ENCODE measurements at places on chromosomes 16 and 17.

DNA sequence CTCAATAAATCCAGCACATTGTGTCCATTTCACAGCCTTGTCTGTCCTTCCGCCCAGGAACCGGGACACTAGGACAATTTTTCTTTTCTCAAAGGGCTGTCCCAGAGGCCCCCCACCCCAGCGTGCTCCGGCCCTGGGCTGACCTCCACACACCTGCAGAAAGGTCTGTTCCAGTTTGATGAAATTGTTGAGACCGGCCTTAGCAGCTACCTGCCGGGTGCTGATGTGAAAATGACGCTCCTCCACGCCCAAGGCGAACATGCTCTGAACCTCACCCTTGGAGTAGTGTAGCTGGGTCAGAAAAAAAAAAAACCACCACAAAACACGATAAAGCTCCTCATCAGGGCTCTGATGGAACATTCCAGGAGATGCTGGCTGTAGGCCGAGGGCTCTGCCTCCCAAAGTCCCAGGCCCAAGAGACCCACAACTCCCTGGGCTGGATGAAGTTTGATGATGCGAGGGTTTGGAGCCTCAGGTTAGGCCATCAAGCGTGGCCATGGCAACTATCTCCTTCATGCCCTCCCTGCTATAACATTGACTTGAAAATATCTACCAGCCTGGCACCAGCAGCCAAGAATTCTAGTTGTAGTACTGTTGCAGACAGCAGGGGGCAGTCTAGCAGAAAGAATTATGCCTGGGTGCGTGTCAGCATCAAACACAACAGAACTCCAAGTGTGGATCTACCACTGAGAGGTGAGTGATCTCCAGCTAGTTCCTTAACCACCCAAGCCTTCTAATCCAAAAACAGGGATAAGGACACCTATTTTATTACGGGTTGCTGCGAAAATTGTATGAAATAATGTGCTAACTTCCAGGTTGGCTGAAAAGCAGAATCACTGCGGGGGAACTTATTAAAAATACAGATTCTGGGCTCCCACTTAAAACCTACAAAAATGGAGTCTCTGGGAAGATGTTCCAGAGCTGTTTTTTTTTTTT is 62.1 kb downstream of the RMI2 start:
- DNase-seq: peak; percentile 51

DNA sequence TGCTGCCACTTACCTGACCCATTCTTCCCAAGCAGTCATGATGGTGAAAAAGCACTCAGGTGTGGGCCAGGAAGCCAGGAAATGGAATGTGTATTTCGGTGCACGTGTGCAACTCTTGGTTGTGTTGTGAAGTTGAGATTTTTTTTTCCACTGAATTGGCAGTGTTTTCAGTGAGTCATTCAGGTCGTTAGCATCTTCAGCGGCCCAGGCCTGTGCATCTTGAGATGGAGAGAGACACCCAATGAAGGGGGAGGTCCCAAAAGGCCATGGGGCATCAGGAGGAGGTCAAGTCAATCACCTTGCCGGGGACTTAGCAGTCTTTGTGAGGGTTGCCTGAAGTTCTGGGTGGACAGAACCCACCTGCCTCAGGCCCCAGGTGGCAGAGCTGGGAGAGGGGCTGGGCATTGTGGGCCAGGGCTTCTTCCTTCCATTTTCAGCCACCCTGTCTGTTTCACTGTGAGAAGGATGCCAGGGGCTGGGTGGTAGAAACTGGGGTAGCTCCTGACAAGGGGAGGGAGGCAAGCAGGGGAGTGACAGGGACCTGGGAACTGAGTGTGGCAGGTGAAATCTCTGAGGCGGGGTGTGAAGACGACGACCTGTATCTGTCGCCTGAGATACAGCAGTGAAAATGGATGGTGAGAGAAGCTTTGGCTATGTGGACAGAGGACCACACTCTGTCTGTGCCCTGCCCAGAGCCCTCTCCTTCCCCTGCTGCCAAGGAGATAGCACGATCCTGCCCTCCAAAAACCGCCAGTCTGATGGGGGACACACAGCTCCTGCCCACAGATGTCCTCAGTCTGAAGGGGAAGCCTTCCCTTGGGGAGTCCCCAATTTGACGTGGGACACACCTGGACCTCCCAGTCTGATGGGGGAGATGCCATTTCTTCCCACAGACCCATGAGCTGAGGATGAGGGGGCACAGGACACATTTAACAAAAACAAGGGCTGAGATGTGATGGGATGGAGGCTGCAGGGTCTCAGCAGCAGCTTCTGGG is 11.9 kb downstream of the TBKBP1 start:
- no peak for DNase-seq

- no peak for DNase-seq
Measured at GRCh38 chr16:77385481-77385880, 49.4 kb downstream of the ADAMTS18 start.

DNA sequence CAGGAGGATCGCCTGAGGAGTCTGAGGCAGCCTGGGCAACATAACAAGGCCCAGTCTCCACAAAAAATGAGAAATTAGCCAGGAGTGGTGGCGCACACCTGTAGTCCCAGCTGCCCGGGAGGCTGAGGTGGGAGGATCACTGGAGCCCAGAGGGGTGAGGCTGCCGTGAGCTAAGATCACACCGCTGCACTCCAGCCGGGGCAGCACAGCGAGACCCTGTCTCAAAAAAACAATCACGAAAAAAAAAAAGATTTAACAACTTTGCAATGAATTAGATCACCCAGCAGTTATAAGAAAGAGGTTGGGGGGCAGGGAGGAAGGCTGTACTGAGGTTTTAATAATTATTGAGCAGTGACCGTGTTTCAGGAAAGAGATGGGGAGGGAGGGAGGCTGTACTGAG is 49.4 kb downstream of the RPH3AL start:
- no peak for DNase-seq

DNA sequence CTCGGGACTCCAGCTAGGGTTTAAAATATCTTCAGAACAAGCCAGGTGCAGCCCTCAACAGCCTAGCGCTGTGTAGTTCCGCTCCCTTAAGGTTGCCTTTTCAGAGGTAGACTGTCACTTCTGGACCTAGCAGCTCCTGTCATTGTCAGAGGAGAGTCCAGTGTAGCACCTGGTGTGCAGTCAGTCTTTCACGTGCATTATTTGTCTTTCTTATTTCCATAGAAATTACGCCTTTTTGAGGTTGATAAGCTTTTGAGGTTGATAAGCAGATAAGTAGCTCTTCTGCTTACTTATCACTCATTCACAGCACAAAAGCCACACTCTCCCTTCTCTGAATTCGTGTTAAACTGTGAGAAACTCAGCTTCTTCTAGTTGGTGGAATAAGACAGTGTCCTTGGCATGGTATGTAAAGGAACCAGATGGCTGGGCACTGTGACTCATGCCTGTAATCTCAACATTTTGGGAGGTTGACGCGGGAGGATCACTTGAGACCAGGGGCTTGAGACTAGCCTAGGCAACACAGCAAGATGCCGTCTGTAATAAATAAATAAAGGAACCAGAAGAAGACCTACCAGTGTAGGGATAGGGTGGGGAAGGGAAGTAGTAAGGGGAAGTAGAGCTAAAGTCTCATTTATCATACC is 10.2 kb downstream of the EEF2K start:
- peak; percentile 43 for DNase-seq

DNA sequence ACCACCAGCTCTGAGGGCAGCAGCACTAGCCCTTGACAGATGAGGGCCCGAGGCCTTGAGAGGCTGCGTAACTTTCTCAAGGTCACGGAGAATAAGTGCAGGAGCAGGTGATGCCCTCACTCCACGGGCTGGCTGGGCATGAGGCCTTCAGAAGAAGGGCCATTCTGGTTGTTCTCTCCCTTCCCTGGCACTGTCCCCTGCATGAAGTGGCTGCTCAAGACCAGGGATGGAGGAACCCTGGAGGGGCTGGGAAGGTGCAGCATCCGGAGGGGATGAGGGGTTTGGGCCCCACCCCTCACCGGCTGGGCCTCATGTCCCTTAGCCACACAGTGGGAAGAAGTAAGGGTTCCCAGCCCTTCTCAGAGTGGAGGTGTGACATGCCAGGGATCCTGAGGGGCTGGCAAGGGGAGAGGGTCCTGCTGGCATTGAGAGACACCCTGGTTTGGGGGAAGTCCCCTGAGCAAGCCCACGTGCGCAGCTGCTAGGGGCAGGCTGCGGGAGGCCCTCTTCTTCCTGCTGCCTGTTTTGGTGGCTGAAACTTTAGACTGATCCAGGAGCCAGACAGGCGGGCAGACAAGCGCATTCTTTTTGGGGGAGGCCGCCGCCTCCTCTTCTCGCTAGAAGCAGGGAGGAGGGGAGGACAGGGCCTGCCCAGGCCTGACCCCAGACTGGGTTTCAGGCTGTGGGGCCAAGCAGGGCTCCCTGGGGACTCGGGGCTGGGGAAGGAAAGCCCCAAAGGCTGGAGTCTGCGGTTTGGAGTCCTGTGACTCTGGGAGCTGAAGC is 74.0 kb downstream of the N4BP1 start:
- DNase-seq: no peak

GRCh38 chr16:66203476-66203875 is 163.0 kb upstream of the CDH5 start:
- no peak for DNase-seq
